ENCODE measurements at places on chromosomes 2 and 18.

- no peak for DNase-seq
Measured at GRCh38 chr18:48926420-48926857, 24.3 kb downstream of the SMAD7 start.

GRCh38 chr18:78996741-78997490 is 17.3 kb downstream of the SALL3 start:
- no peak for DNase-seq

DNA sequence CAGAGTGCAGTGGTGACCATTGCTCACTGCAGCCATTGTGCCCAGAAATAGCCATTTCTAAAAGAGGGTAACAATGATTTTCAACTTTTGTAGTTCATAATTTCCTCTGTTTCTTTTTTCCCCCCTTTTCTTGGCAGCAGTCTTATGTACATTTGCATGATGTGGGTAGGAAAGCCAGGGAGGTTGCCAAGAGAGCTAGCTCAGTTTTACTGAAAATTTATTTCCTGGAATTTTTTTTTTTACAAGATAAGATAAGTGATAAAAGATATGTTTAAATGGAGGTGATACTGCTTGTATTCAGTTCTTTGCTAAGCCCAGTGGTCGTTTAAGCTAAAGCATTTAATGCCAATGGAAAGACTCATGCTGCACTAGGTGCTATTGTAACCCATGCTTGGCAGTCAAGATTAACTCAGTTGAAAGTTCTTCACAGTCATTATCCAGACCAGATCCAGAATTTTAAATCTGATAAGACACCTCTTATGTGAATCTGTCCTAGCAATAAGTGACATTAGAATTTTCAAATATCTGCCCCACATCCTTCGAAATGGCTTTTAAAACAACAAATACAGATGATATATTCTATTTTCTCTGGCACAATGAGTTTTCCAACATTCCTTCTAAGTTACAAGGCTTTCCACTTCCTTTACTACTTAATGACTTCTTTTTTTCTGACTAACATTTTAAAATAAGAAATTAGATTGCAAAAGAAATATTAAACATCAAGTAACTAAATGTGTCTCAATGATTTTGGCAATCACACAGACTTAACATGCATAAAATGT is 4.4 kb upstream of the ATP8B1 start:
- no peak for DNase-seq

GRCh38 chr2:108617617-108618016 is 83.3 kb downstream of the LIMS1 start:
- DNase-seq: no peak

DNA sequence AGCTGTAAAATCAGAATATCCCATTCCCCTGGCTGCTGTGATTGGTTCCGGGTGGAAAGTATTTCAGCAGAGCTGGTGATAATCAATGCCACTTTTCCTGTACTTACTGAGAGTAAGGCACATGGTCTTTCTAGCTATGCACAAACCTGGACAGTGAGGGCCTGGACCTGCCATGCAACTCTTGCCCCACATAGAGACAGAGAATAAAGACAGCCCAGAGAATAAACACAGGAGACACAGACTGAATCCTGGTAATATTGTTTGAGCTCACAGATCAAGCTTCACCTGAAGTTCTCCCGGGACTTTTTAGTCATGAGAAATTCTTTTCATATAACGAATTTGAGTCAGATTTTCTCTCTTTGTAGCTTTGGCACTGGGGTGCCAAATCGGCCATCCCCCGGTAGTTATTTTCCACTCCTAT is 81.9 kb downstream of the ACAA2 start:
- no peak for DNase-seq

GRCh38 chr2:201952187-201952586 is 81.5 kb upstream of the FZD7 start:
- DNase-seq: no peak

DNA sequence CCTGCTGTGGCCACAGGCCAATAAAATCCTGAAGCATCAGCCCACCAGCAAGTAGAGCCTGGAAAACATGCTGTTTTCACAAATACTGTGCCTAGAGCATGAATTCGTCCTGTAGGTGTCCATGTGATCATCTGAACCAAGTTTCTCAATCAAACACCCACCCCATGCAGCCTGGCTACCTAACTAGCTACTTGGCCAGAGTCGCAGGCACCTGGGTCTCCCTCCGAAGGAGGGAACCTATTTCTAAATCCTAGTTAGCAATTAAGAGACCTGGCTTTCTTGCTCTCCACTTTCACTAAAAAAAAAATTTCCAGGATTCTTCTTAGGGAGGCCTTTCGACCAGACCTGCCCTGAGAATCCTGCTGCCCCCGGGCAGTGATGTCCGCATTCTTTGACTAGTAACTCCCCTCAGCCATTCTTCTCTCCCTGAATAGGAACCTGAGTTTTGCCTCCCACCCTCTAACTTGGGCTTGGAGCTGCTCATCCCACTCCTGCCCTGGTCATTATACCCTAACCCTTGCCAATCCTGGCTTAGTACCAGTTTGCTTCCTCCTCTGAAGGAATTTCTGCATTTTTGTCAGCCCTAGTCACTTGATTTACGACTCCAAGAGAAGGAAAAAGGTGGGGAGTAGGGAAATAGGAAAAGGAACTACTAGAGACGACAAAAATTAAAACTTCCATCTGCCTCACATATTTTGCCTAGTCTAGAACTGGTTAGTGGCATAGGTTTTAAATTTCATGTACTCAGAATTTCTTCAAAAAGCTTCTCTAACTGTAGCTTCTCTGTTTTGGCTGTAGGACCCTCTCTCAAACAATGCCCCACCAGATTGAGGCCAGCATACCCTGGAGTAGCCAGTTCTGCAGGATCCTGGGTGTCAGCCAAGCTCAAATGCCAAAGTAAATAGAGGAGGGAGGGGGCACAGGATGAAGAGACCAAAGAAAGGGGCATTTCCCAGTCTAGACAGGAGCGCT is 25.4 kb upstream of the TANK start:
- no peak for DNase-seq

DNA sequence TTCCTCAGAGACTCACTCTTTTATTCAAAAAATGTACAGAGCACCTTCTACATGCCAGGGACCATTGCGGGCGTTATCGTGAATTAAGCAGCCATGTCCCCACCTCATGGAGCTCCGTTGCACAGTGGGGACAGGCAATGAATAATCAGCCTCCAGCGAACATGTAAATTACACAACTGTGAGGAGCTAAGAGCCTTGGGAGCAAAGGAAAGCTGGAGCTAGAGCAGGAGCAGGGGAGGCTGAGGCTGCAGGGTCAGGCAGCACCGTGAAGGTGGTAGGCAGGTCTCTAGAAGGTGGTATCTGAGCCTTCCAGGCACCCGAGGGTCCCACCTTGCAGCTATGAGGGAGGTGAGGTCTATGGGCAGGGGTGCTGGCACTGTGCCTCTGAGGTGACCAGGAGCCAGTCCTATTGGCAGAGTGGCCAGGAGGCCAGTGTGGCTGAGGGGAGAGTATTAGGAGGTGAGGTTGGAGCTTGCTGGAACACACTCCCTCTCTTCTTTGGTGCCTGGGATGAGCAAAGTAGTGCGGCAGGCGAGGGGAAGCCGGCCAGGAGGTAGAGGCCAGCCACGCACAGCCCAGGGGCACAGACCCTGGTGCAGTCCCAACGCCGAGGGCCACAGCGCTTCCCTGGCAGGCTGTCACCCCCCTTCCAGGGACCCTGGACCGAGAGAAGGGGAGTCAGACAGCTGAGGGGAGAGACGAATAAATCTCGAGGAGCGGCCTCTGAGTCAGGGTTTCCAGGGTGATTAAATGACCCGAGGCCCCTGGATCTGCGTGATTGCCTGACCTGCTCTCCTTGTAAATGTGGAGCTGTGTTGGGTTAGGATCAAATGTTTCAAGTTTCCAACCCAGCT is 167.3 kb downstream of the SEPTIN10 start:
- no peak for DNase-seq

DNA sequence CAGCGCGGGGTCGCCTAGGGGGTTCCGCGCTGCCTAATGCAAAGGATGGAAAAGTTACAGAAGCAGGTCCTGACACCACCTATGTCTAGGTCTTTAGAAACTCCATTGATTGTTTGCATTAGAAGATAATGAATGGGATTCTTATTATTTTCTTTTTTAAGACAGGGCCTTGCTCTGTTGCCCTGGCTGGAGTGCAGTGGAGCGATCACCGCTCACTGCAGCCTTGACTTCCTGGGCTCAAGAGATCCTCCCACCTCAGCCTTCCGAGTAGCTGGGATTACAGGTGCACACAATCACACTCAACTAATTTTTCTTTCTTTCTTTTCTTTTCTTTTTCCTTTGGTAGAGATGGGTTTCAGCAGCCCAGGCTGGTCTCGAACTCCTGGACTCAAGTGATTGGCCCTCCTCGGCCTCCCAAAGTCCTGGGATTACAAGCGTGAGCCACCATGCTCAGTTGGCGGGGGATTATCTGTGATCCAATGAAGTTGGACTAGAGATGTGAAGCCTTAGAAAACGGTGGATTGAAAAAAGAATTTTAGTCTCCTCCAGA is 761 bp upstream of the IDH1 start:
- no peak for DNase-seq

DNA sequence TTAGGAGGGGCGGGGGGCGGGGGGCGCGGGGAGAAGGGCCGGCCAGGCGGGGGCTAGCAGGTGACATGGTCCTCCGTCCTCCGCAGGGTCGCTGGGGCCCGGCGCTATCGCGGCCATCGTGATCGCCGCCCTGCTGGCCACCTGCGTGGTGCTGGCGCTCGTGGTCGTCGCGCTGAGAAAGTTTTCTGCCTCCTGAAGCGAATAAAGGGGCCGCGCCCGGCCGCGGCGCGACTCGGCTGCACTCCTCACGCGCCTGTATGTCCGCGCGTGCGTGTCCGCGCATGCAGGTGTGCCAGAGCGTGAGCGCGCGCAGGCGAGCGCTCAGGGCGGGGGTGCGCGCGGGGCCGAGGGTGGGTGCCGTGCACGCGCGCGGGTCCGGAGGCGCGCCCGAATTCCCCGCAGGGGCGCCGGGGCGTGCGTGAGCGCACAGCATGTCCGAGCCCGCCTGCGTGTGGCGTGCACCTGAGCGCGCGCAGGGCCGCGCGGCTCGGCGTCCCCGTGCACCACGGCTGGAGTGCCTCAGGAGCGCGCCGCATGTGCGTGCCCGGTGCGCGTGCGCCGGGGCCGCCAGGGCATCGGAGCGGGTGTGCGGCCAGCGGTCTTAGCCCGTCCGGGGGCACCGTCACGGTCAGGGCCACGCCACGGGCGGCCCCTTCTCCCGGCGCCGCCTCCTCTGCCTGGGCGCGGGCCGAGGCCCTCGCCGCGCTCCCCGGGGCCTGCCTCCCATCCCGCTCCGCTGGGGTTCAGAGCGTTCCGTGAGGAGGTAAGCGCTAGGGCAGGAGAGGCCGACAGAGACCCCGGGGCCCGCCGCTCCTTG is 6.3 kb downstream of the SNORC start:
- peak; percentile 14 for DNase-seq

DNA sequence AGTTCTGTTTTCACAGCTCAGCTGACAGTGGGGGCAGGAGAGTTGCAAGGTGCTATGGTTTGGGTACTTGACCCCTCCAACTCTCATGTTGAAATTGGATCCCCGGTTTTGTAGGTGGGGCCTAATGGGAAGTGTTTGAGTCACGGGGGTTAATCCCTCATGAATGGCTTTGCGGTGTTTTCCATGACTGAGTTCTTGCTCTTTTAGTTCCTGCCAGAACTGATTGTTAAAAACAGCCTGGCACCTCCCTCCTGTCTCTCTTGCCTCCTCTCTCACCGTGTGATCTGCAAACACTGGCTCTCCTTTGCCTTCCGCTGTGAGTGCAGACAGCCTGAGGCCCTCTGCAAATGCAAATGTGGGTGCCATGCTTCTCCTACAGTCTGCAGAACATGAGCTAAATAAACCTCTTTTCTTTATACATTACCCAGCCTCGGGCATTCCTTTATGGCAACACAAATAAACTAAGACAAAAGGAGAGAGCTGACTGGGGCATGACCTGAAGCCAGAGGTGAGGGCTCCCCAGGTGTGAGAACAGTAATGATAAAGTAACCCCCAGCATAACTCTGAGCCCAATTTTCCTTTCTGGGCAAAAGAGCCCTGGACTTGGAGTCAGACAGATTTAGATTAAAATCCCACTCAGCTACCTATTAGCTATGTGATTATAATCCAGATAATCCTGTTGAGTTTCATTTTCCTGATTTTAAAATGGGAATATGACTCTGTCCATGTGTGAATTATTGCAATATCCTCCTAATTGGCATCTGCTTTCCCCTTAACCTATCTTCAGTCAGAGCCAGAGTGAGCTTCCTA is 64.9 kb upstream of the CAPN13 start:
- no peak for DNase-seq

- DNase-seq: peak; percentile 50
Measured at GRCh38 chr18:5630057-5630899, 86.5 kb upstream of the EPB41L3 start.

DNA sequence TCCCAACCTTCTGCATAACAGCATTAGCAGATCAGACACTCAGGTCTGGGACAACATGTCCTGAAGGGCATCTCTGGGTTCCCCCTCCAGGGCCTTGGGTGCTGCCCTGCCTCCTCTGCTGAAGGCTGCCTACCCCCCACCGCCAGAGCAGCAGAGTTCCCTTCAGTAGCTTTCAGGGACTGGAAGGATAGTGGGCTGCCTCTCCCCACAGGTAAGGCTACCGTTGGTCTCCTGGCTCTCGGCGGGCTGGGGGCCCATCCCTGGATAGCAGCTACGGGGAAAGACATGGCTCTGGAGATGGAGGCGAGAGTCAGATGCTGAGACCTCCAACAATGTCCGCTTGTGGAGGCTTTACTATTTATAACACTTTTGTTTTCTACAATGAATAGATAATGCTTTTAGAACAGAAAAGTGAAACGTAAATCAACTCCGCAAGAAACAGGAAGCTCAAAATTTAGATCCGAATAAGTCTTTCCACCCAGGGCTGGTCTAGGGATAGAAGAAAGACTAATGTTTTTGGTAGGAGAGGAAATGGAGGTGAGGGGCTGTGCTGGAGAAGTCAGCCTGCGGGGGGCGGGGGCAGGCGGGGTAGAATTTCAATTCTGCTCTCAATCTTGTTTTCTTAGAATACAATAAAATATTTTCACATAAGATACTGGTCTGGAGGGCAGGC is 58.4 kb downstream of the ARL4C start:
- no peak for DNase-seq

DNA sequence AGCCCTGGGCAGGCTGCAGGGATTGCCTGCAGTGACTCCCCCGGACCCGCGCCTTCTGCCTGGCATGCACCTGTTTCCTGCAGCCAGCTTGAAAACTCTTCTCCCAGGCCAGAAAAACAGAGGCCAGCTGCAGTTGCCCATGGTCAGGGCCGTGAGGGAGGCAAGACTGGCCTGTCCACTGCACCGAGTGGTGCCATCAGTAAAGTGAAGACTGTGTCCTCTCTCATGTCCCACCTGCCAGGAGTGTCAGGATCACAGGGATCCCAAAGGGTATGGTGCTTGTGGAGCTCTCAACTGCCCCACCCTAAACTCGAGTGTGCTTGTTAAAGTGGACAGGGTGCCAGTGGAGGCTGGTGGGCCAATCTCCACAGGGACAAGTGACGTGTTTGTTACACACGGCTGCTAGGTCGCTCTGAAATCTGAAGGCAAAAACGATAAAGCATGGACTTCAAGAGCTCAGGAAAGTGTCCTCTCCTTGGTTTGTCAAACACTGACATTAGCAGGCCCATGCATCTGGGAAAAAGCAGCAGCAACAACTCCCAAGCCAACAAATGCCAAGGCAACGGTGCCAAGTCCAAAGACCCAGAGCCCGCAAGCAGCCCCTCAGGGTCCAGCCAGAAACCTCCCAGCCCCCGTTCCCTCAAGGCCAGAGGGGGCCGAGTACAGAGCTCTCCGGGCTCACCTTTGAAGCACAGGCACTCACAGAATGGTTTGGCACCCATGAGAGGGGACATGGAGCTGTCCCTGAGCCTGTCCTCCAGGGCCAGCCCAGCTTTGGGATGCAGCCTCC is 213.2 kb downstream of the HDAC4 start:
- DNase-seq: no peak

- no peak for DNase-seq
Measured at GRCh38 chr2:236776695-236777251, 207.1 kb downstream of the ACKR3 start.

- no peak for DNase-seq
Measured at GRCh38 chr2:14148216-14148615, 484.3 kb upstream of the LRATD1 start.
